Stimulated activated CD4-positive, alpha-beta T cell treated with anti-CD3 and anti-CD28 coated beads, Interleukin-1b, Interleukin-23, amount 100 ng/mL, for 1 hour (primary cell): ENCODE measurements at places on chromosomes 5 and 9.

GRCh38 chr9:8730618-8731017 is 931.0 kb upstream of the DMAC1 start:
- no peak for DNase-seq

DNA sequence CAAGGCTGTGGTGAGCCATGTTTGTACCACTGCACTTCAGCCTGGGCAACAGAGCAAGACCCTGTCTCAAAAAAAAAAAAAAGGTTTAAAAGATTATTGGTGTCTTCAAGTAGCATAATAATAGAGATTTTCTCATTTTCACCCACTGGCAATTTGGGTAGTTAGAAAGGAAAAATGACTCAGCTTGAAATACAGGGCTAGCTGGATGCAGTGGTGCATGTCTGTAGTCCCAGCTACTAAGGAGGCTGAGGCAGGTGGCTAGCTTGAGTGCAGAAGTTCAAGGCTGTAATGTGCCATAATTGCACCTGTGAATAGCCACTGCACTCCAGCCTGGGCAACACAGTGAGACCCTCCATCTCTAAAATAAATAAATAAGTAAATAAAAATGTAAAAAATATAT is 111.1 kb downstream of the ARRDC3 start:
- DNase-seq: no peak

- no peak for DNase-seq
Measured at GRCh38 chr9:95772320-95773052, 103.0 kb upstream of the ERCC6L2 start.

DNA sequence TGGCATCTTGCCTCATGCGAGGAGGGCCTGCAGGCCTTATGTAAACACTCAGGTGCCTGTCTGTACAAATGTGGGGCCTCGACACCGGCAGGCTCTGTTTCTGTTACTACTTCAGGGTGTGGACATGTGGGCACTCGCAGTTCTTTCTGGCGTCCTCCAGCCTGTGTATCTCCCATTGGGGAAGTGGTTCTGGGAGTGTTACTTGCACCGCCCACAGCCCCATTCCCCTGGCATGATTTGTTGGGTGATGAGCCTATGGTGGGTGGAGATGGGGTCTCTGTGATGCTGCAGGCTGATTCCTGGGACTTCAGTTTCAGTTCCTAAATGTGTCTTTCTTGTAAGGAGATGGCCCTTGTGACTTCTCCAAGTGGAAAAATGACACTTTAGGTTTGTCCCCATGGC is 82.1 kb upstream of the PITX1 start:
- DNase-seq: no peak

- DNase-seq: no peak
Measured at GRCh38 chr5:151179489-151179840, 21.9 kb upstream of the ANXA6 start.

GRCh38 chr9:123399803-123400378 is 43.9 kb downstream of the CRB2 start:
- DNase-seq: no peak

DNA sequence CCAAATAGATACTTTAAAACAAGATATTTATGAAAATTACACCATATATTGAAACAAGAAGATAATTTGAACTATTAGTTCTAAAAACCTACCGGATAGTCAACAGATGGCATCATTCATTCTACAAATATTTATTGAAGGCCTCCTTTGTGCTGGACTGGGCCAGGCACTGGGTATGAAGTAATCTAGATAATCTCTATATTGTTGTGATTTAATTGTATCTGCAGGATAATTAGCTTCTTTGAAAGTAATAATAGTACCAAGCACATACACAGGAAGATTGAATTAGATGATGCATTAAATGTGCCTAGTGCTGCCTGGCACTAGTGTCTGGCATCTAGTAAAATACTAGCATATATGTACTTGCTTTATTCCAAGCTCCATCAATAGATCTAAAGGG is 735.2 kb upstream of the DMAC1 start:
- DNase-seq: no peak

DNA sequence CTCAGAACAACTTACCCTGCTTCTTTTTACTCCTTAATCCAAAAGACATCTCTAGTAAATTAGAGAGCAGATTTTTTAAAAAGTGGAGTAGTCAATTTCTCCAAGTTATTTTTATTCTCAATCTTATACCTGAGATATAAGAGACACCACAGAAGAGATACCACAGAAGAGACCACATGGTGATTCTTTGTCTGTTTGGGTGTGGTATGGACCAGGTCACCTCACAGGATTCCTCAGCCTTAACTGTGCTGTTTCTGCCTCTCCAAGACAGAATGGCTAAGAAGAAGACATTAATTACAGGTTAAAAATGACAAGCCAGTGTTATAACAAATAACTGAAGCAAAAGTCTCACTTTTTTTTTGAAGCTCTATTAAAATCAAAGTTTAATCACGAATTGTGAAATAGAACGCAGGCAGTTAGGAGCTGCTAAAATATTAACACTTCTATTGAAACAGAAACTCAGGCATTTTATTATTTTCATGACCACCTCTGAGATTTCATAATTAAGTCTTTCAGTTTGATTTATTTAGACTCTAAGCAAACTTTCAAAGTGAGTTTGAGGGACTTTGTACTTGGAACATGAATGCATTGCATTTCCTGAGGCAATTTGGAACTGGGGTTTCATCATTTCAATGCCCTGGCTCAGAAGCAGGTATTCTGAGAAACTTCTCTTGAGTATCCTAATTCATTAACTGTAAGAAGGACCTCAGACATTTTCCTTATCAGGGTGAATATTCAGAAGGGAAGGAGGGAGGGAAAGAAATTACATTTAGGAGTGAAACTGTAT is 280.7 kb downstream of the KCTD16 start:
- no peak for DNase-seq

- no peak for DNase-seq
Measured at GRCh38 chr9:68533678-68534077, 7.0 kb downstream of the TMEM252 start.

GRCh38 chr9:128723352-128723865 is 518 bp downstream of the ZDHHC12 start:
- no peak for DNase-seq

DNA sequence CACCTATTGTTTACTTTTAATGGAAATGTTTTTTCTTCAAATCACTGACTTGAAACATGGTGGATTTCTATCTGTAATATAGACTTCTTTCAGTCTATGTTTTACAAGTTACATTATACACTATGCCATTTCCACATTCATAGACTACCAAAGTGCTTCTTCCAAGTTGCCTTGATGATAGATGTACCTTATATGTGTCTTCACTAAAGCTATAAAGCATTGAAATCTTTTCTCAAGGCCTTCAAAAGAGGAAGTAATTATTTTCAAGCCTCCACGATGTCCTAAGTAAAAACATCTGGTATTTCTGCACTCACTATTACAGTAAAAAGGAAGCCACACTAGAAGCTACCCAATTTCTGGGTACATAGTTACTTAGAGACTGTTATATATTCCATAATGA is 113.3 kb downstream of the FGF10 start:
- no peak for DNase-seq

DNA sequence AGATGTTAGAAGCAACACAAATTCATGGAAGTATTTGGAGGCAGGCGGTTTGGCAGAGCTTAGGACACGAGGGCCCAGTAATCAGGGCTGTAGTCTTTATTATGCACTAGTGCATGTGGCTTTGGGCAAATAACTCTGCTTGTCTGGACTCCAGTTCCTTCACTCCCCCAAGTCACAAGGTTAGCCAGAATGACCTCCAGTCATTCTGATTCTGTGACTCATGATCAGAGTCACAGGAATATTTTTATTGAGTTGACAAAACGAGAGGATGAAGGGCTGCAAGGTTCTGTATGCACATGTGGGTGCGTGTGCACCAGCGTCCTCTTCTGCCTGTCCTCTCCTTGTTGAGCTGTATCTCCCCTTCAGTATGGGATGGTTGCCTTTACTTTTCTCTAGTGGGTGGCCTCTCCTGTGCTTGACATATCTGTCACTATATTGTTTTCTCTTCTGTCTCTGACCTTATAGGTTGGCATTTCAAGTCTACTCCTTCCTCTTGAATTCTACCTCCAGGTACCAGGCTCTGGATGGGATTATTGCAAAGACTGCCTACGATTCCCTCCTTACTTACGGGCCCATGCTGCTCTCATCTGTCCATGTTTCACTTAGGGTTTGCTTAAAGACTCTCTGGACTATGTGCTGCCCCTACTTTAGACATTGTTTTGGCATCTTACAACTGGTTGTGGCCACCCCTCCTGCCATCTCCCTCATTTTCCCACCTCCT is 94.6 kb downstream of the KDM4C start:
- no peak for DNase-seq

DNA sequence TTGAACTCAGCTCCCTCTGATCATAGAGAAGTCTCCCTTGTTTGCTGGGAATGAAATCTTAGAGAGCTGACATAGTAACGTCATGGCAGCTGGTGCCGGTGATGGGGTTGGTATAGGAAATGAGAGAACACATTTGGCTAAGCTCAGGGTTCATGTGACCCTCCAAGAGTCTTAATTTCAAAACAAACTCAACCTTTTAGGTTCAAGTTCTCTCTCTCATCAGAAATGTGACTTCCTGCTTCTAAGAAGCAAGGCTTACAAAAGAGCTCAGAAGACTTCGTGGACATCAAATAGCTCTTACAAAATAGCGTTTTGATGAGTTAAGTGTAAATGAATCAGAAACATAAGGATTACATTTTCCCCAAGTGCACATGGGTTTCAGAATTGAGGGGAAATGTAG is 97.3 kb downstream of the PAPPA start:
- DNase-seq: no peak

- DNase-seq: no peak
Measured at GRCh38 chr5:125197321-125197720, 450.9 kb upstream of the ZNF608 start.

DNA sequence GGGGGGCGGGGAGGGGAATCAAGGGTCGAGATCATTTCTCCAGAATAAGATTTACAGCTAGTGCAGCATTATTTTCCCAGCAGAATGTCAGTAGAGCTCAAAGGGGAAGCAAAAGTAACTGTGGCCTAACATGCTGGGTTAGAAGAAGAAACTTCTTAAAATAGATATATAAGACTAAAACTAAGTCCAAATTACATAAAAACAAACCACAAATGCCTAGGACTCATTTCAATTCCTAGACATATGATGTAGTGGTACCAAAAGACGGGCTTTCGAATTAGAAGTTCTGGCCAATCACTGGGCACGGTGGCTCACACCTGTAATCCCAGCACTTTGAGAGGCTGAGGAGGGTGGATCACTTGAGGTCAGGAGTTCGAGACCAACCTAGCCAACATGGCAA is 20.8 kb upstream of the MELK start:
- no peak for DNase-seq
